ENCODE measurements at places on chromosomes 1 and 21.

- DNase-seq: no peak
These were observed 5.1 kb upstream of the NEK7 start for GRCh38 chr1:198151688-198152087.

- DNase-seq: no peak
These were observed 22.2 kb upstream of the NKAIN1 start for GRCh38 chr1:31261916-31262315.

- no peak for DNase-seq
These were observed 51.8 kb upstream of the TRABD2B start for GRCh38 chr1:48048980-48049379.

- no peak for DNase-seq
These were observed 47.5 kb downstream of the HUNK start for GRCh38 chr21:31920275-31920674.

Data from T-helper 9 cell (primary cell).